Stomach (tissue), 19 donors: ENCODE measurements at places on chromosomes 7 and 10. TPM values are rescaled to one million over a fixed set of nuclear protein-coding genes. Genes with fewer than 3 reads are reported as not detected.

GRCh38 chr7:27187475-27188385 is 2.7 kb upstream of the HOXA11 start:
- no peak for DNase-seq

DNA sequence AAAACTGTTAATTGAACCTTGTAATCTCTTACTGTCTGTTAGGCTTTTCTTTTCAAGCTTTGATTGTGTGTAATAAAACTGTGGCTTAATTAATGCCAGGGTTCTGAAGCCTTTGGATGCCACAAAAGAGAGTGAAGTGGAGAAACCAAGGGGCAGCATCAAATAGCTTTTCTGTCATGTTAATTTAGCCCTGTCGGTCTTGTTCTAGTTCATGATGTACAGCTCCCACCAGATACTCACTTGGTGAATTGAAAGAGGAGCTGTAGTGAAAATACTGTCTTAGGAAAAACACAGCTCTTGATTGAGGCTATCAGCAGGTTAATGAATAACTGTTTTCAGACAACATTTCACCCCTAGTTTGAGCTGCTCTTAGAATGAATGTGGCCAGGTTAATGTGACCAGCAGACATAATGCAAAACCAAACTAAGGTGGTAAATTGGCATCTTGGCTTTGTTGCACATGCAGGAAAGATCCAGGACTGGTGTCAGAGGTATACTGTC is 94.2 kb downstream of the POLL start:
- no peak for DNase-seq

DNA sequence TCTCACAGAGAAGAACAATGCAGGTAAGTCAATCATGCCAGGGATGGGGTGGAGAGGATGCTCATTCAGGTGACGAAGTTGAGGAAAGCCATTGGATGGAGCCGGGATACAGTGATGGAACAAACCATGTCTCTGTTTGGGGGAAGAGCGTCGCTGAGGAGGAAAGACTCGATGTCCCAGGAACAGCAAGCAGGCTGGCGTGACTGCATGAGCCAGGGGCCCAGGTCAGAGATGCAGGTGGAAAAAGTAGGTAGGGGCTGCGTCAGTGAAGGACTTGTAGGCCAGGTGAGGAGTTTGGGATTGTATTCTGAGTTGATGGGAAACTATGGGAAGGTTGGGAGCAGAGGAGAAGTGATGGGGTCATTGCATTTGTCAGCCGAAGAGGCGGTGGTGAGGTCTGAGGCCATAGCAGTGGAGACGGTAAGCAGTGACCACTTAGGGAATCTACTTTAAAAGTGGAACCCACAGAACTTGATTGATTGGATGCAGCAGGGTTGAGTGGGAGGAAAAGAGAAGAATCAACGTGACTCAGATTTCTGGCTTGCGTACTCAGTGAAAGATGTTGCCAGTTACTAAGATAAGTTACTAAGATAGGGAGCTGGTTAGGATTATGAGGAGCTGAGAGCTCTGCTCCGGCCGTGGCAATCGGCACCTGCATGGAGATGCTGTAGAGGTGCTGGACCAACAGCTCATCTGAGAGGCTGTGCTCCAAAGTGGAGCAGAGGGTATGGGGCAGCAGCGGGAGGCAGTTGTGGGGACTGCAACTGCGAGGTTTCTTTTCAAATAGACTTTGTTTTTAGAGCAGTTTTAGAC is 12.5 kb upstream of the IL2RA start:
- DNase-seq, result no peak

GRCh38 chr10:74282848-74283210 is 131.8 kb downstream of the ADK start:
- DNase-seq, result no peak

DNA sequence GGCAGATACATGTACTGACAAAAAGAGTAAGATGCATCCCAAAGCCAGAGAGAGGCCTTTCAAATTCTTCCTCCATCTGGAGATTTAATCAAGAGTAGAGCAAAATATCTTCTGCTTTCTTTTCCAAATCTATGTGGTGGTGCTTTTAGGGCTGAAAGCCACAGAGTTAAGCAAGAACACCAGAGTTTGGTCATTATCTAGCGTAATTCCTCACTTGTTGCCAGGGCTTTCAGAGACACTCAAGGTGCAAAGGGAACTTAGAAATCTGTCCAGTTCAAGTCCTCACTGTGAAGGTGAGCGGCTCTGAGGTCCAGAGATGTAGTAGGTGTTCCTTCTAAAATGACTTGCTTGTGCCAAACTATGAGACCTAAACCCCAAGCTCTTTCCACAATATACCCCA is 10.9 kb upstream of the NFE2L3 start:
- DNase-seq, result no peak

The ZCCHC24 gene
- total RNA-seq, result 18.8 TPM

The ARHGAP22 gene
- 2.3 TPM for total RNA-seq

The SFMBT2 gene
- total RNA-seq, result 7.1 TPM
